ENCODE measurements at places on chromosomes 3 and 15.

- no peak for DNase-seq
Measured at GRCh38 chr3:45962033-45962432, 18.8 kb downstream of the CXCR6 start.

GRCh38 chr15:85858586-85859375 is 64.1 kb upstream of the KLHL25 start:
- peak; percentile 74 for DNase-seq

DNA sequence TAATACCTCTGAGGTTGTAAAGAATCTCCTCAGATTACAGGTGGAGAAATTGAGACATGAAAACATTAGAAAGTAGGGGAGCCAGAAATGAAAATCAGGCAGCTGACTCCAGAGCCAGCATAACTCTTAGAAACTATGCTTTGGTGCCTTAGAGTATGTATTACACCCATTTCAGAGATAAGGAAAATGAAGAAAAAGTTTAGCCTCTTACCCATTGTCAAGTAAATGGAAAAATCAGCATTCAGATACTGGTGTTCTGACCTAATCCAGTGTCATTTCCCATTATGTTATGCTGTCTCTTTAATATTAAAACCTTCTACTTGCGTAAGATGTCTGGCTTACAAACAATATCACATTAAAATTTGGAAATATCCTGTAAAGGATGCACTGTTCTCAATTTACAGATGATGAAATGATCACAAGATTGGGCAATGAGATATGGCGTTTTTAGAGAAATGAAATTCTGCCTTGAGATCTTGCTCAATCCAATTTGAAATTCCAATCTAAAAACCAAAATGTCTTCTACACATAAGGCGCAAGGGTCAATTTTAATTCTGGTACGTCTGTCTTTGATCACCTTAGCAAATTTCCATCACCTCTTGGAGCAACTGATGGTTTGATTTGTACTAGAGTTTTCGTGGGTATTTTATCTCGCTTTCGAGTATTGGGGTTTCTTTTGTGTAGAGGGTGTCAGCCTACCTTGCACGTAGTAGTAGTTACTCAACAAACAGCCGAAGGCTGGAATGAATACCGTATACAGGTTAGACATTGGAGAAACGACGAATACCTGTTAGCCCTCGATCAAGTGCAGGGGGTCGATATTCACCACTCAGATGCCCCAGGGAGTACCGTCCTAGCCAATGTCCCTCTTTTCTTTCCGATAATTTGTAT is 902 bp upstream of the ZCWPW2 start:
- DNase-seq = no peak

- no peak for DNase-seq
Measured at GRCh38 chr15:39102431-39102830, 478.4 kb upstream of the THBS1 start.
